D341Med (cell line): ENCODE measurements at places on chromosomes 11 and 22.

DNA sequence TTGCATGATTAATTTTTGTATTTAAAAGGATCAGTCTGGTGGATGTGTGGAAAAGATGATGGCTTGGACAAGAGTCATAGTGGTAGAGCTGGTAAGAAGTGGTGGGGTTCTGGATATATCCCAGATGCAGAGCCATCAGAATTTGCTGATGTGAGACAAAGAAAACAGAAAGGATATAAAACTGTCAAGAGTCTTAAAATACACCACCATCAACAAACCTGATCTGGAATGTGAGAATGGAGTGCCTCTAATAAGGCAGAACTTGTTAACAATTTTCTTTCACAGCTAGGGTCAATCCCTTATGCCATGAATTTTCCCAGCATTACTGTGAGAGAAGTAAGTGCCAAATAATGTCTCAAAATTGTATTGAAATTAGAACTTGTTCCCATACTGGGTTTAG, 215.4 kb downstream of the METTL15 start:
- no peak for DNase-seq

- DNase-seq, result no peak
Measured at GRCh38 chr11:115630214-115630613, 126.0 kb upstream of the CADM1 start.

GRCh38 chr11:103716363-103716762, 320.1 kb upstream of the DDI1 start:
- DNase-seq, result no peak

- DNase-seq, result no peak
Measured at GRCh38 chr11:7844986-7845385, 48.2 kb upstream of the OR5P2 start.

DNA sequence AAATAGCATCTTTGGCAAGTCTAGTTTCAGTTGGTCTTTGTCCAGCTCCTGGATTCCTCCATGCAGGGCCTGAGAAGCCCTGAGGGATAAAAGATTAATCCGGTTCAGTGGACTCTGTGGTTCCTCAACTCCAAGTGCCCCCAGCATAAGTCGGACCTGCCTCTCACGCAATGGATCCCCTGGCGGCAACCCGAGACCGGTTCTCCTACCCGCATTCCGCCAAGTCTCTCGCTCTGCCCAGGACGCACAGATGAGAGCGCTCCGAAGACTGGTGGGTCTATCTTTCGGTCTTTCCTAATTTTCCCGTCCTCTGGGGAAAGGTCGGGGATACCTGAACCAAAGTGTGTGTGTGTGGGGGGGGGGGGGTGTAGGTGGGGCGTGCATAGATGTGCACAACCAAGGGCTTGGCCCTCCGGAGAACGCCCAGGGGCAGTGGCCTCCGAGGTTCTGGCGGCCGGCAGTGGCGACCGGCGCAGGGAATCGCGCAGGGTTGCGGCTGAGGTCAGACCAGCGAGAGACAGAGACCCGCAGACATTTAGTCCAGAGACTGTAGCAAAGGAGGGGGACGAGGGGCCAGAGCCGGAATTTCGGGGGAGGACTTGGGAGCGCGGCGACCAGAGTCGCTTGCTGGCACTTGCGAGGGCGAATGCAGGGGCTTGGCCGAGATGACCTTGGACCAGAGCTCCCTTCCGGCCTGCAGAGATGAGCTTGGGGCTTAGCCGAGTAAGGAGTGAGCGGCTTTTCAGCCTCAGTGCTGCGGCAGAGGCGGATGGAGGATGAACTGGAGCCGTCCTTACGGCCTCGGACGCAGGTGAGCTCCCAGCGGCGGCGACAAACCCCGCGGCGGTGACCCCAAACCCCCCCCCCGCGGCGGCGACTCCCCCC, 712 bp upstream of the SLC2A11 start:
- no peak for DNase-seq

- DNase-seq, result no peak
Measured at GRCh38 chr11:22387126-22387525, 48.9 kb downstream of the SLC17A6 start.

GRCh38 chr11:27721264-27722116, 21.2 kb upstream of the BDNF start:
- DNase-seq, result no peak

DNA sequence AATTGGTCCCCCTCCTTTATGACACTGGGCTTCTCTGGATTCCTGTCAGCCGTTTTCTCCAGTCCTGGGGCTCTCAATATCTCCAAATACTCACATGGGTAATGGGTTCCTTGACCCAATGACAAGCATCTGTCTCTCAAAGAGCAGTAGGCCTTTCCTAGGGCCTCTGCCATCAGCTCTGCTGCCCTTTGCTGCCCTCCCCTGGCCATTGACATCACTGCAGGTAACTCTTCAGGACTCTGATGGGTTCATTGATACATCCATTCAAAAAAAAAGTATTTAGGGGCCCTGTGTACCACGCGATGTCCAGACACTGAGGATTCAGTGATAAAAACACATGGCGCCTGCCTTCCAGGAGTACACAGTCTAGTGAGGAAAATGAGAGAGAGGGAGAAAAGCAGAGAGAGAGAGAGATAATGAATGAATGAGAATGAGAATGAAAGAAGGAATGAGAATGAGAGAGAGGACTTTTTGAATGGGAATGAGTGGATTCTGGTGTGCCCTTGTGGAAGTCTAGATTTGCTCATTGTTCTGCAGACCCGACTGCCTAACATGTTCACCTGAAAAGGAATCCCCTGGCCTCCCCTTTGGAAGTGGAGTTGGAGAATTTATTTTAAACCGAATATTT, 42.6 kb upstream of the OLFML1 start:
- DNase-seq, result peak; percentile 68

GRCh38 chr11:35427071-35427470, 7.7 kb upstream of the SLC1A2 start:
- no peak for DNase-seq

DNA sequence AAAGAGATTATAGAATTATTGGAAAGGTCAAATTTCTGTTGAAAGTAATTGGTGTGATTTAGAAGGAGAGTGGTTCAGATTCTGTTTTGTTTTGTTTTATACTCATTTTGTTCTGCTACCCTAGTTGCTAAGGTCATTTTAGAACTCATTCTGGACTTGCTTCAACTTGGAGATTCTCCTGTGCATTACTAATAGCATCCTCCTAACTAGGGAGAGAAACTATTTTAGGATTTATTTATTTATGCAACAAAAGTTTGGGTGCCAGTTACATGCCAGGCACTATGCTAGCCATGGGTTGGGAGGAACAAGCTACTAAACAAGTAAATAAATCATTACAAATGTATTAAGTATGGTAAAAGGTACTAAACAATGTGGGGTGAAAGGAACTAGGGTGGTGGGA, 84.0 kb downstream of the YAP1 start:
- no peak for DNase-seq

- DNase-seq, result peak; percentile 81
Measured at GRCh38 chr22:32801537-32802236, at the start of gene TIMP3. Gene TIMP3 (plus strand): TSS chr22:32801705. CDS start chr22:32802002, 297 bp downstream.

GRCh38 chr11:36313750-36314433, 17.8 kb downstream of the PRR5L start:
- no peak for DNase-seq
